ENCODE measurements at places on chromosomes 3 and 15.

GRCh38 chr3:65362688-65363087 is 674.9 kb upstream of the ADAMTS9 start:
- no peak for DNase-seq

DNA sequence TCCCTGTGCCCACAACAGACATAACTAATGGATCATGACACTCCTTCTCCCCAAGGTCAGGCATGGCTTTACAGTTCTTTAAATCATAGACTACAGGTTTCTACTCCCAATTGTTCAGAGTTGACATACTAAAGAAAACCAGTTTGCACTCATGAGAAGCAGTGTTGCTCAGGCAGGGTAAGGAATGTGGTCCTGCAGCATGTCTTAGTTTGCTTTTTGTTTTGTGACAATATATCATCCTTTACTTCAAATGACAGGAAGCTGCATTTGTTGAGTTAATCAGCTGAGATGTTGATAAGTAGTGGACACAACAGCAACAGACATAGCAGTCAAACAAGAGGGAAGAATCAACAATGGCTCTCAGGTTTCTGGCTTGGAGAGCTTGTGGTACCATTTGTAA is 267.5 kb downstream of the SLCO3A1 start:
- DNase-seq = no peak

- no peak for DNase-seq
Observed at GRCh38 chr3:43874290-43874689, 183.6 kb downstream of the ABHD5 start.

GRCh38 chr15:73633991-73634495 is 854 bp upstream of the NPTN start:
- no peak for DNase-seq

DNA sequence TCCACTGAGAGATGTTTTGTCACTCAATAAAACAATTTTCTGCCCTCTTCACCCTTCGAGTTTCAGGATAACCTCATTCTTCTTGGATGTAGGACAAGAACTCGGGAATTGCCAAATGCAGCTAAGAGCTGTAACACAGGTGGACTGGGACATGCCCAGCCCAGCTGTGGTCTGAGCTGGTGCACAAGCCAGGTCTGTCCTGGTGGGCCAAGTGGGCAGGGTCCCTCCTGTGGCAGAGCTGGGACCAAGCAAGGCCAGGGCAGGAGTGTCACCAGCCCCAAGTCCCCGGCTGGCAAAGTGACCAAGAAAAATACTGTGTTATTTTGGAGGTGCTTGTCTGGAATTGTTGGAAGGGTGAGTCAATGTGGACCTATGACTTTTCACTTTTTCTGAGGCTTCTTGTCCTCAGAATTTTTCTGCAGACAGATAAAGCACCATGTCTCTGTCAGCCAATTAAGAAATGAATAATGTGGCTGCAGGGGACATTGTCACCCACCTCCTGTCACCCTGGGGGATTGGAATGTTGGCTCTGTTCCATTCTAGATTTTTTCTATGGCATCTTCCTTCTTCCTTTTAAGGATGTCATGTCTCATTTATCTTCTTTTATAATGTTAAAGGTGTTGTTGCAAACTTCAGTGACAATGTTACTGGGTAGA is 645.2 kb upstream of the EPHA6 start:
- DNase-seq = no peak

- DNase-seq = no peak
Observed at GRCh38 chr15:26325495-26325894, 447.4 kb downstream of the GABRB3 start.

- no peak for DNase-seq
Observed at GRCh38 chr15:43346305-43346704, 15.9 kb upstream of the LCMT2 start.

GRCh38 chr3:29619676-29620075 is 338.8 kb downstream of the RBMS3 start:
- DNase-seq = no peak

DNA sequence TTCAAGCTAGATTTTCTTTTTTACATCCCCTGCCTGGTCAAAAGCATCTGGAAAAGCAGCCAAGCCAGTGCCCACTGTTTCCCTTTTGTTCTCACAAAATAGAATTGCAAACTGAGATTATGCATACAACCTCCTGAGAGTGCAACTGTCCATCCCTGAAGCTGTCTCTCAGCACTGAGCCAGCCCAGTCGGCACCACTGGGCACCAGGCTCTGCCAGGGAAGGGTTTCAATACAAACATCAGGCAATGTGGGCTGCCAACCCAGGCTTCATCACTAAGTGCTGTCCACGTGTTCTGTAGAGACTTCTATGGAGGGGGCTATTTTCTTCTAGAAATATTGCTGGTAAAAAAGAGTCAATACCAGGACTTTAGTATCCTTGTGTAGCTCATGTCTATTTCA is 356.3 kb upstream of the TBL1XR1 start:
- DNase-seq = no peak

All from activated naive CD4-positive, alpha-beta T cell (primary cell).